ENCODE measurements at places on chromosomes 2 and 18.

DNA sequence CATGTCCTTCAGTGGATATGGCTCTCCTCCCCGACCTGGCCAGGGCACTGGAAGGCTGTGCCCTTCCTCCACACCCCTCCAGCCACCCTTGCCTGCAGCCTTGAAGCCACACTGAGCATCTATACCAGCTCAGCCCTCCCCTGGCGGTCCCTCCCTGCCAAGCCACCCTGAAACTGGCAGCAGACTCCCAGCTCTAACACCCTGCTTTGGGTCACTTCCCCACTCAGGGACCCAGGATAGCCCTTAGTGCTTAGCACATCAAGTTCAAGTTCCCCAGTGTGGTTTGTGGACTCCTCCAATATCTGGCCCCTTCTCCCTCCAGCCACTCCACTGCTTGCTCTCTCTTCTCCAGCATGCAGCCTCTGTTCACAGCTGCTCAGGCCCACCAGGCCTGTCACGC, 89.4 kb downstream of the TNS1 start:
- DNase-seq = no peak

- no peak for DNase-seq
These were observed 184.8 kb upstream of the SP5 start for GRCh38 chr2:170530284-170530745.

GRCh38 chr18:12751891-12752290, 49.0 kb downstream of the PSMG2 start:
- DNase-seq = no peak

DNA sequence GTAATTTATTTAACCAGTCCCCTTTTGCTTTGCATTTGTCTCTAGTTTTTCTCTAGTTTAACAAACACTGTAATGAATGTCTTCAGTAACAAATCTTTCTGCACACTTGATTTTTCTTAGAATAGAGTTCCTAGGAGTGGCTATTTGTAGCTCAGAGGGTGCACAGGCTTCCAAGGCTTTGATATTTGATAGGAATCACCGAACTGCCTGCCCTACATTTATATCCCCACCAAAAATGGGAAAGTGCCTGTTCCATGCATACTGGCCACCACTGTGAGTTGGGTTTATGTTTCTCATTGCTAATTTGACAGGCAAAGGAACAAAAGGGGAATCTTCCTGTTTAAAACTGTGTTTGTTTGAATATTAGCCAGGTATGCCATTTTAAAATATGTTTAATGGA, 238.7 kb downstream of the SH3RF3 start:
- DNase-seq = no peak

GRCh38 chr2:233468047-233468740, 98.4 kb downstream of the USP40 start:
- DNase-seq = no peak

DNA sequence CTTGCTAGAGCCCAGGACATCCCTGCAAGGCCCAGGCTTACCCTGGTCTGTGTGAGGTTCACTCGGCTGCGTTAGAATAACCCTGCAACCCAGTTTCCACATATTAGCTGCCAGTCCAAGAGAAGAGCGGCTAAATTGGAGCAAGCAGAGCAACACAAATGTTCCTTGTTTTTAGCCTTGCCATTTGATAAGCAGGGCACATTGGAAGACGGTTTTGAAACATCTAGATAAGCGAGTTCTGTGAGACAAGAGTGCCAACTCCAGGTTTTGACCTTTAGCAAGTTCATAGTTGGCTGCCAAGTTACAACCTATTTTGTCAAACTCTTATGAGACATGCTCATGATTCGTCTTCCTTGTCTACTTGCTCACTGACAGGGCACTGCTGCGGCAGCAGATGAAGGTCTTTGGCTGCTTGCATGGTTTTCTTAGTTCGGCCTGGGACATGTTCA, 23.5 kb downstream of the DPP4 start:
- no peak for DNase-seq

- DNase-seq = no peak
These were observed 282.9 kb upstream of the SLC8A1 start for GRCh38 chr2:40734797-40735196.

DNA sequence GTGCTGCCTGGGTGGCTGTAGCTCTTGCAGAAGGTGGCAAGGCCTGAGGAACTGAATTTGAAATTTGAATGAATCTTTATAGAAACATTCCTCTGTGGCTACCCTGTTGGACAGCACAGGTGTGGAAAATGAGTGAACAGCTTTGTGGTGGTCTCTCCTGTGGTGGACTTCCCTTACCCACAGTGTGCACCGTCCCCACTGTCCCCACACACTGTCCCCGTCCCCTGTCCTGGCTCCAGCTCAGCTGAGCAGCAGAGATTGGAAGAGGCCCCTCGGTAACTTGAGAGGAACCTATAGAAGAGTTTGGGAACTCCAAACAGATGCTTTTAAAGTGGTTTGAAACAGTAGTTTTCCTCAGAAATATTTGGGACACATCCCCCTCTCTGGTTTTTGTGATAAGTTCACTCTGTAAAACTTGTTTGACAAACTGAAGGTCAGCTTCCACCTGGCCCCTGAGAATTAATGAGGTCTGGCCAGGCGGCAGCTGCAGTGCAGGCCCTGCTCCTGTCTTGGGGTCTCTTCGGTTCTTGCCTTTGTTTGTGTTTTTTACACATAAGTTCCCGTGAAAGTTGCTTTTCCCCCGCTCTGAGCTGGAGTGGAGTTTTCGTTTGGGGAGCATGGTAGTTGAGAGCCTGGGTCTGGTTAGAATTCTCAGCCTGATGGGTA, 63.2 kb downstream of the ASAP2 start:
- DNase-seq = no peak

GRCh38 chr2:77325395-77325794, 196.8 kb downstream of the LRRTM4 start:
- DNase-seq = no peak

DNA sequence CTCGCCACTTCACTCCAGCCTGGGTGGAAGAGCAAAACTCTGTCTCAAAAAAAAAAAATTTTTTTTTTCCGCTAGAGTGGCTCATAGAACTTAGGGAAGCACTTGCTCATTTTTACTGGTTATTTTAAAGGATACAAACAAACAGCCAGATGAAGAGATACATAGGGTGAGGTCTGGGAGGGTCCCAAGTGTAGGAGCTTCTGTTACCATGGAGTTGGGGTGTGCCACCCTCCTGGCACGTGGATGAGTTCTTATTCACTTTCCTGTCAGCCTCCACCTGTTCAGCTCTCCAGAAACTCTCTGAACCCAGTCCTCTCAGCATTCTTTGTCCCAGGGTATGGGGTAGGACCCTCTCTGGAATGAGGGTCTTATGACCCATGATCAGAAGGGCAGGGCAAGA, 4.9 kb upstream of the MAT2A start:
- no peak for DNase-seq

DNA sequence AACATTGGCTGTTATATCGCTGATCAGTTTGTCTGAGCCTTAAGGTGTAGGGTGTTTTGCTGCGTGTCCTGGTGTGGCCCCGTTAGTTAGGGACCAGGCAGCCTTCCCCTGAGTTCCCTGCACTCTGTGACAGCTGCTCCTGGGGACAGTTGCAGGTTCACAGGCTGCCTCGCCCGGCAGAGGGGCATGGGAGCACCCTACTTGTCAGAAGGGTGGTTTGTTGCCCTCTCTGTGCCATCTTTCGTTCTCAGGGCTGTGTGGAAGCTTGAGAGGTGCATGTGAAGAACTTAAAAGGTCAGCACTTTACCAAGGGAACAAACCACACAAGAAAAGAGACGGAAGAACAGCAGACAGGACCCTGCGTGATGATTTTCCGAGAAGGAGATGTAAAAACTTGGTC, 159.6 kb downstream of the LDLRAD4 start:
- DNase-seq = no peak

GRCh38 chr2:209868271-209868994, 96.8 kb downstream of the UNC80 start:
- DNase-seq = no peak

GRCh38 chr2:73104933-73105332, 7.8 kb downstream of the RAB11FIP5 start:
- DNase-seq = no peak

DNA sequence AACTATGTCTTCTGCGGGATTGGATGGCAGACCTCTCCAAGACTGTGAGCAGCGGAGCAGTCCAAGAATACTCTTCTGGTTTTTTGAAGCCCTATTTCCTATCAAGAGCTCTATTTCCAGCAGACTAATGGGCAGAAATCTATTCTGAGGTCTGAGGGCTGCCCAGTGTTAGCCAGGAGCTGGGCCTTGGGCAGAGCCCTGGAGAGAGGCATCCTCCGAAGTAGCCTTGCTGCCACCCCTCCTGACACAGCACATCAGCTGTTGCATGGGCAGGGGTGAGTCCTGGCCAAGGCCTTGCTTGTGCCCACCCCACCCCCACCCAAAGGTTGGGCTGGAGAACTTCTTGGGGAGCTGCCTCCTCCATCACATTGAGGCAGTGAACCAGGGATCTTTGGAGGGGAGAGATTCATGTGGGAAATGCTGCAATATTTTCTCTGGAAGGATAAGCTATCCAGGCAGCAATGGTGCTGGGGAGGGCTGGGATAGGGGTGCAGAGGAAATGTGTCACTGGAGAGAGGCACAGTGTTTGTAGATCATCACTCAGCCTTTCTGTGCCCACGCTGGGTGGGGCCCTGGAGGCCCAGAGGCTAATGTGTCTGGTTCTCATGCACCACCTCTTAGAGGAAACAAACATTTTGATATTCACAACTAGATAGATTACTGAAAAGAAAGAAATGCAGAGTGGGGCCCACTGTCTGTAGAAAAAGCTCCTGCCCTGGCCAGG, 104.7 kb downstream of the VSNL1 start:
- DNase-seq = no peak

- DNase-seq = no peak
These were observed 8.1 kb downstream of the CWC22 start for GRCh38 chr2:179999000-179999399.

DNA sequence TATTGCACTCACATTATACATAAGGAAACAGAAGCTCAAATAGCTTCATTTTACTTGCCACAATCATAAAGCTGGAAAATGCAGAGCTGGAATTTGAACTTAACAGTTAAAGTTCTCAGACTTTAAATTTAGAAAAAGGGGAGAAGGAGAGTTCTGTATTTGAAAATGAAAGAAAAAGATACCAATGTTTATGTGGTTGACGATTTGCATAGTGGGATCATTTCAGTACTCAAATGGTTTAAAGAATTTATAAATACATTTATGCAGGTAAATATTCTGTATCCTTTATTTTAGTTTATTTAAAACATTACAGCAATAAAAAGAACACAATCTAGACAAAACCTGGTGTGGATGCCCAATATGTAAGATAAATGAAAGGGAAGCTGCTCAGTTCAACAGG, 25.5 kb upstream of the STAT4 start:
- DNase-seq = no peak

- no peak for DNase-seq
These were observed 201.0 kb upstream of the STK17B start for GRCh38 chr2:196372276-196372809.
